ENCODE measurements at places on chromosomes 13 and 19. TPM values are rescaled to one million over a fixed set of nuclear protein-coding genes. Genes with fewer than 3 reads are reported as not detected.
A peak's percentile ranks its signal among the peaks of the same experiment; 100 is the strongest.

GRCh38 chr19:7874076-7874896, at the start of gene PRR36:
TSS of gene PRR36 (minus strand) at chr19:7874390. CDS start at chr19:7873689, 701 bp downstream.
- DNase-seq = no peak

DNA sequence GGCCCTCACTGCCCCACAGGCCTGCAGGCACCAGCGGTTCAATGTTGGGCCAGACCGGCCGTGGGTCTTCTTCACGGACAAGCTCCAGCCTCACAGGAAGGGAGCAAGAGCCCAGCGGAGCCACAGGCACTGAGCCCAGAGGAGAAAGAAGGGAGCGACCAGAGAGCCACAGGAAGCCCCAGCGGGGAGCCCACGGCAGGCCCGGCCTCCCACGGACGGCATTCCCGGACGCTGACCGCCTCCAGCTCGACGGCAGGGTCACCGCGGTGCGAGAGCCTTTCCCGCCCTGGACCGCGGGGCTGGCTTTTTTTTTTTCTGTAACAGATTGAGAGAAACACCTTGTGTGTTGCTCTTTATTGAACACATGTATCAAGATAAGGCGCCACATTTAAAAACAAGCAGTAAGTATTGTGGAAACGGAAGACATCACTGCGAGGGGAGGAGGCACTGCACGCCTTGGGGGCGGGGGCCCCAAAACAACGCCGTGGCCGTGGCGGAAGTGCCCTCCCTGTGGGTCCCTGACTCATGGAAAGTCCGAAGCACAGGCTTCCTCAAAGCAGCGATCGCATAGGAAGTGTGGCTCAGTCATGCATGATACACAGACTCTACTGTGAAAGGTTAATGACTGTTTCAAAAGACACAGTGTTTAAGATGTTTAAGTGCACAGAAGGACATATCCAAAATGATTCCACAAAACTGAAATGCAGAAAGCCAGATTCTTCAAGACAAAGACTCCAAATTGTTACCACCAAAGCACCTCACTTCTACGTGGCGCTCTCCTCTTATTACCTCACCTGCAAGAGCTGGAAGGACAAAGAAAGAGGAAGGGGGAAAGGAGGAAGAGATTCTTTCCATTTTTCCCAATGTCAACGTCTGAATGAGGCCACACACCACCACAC, 3.5 kb downstream of the RASA3 start:
- DNase-seq = peak; percentile 86

DNA sequence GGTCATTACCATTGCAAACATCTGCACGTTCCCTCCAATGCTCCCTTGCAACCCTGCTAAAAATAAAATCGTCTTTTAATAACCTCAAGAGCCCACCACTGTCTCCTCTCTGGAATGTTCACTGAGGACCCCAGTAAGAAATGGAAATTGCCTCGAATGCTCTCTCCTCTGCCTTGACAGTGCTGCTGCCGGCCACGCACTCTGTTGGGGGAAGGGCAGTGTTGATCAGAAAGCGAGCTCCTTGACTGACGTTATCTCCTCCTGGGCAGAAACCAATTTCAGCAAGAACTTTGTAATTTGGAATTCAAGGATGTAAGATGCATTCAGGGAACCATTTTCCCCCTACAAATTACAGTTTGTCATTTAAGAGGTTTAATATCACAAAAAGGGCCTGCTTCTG, 718.5 kb downstream of the UQCRFS1 start:
- DNase-seq = no peak

DNA sequence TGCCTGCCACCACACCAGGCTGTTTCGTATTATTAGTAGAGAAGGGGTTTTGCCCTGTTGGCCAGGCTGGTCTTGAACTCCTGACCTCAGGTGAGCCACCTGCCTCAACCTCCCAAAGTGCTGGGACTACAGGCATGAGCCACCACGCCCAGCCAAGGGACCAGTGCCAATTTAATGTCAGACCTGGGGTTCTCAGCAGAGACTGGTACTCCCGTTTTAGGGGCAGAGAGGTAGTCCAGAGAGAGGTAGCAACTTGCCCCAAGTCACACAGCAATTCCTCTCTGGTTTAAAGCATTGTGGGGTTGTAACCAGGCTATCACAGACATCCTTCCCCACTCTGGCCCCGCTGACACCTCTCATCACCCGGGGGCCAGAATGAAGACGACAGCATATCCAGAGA, 112.1 kb downstream of the PTPRS start:
- no peak for DNase-seq

GRCh38 chr19:31560086-31561060, 211.1 kb upstream of the TSHZ3 start:
- DNase-seq = no peak

- no peak for DNase-seq
These were observed 345.0 kb upstream of the SPRY2 start for GRCh38 chr13:80685942-80686341.

- no peak for DNase-seq
These were observed 24.9 kb downstream of the RCBTB2 start for GRCh38 chr13:48508011-48508410.

GRCh38 chr19:925526-926322, at the start of gene ARID3A:
TSS of gene ARID3A (plus strand) at chr19:926035. CDS start at chr19:929529, 3,494 bp downstream.
- peak; percentile 81 for DNase-seq

DNA sequence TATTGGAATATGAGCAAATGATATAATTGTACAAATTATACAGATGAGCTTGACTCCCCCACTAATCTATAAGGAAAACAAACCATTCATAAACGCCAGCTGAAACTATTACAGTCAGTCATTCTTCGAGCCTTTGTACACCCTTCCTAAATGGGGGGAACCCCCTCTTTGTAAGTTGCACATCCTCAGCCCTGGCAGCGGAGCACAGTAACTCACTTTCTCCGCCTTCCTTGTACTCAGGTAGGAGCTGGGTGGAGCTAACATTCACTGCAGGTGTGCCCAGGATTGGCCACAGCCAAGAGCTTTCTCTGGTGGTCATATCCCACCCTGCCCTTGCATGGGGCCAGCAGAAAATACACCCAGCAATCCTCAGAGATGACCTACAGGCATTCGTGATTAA, 28.6 kb downstream of the PIN1 start:
- DNase-seq = no peak

GRCh38 chr13:29743201-29743786, 107.1 kb downstream of the UBL3 start:
- no peak for DNase-seq

- DNase-seq = no peak
These were observed 3.0 kb upstream of the NCCRP1 start for GRCh38 chr19:39193803-39194202.

DNA sequence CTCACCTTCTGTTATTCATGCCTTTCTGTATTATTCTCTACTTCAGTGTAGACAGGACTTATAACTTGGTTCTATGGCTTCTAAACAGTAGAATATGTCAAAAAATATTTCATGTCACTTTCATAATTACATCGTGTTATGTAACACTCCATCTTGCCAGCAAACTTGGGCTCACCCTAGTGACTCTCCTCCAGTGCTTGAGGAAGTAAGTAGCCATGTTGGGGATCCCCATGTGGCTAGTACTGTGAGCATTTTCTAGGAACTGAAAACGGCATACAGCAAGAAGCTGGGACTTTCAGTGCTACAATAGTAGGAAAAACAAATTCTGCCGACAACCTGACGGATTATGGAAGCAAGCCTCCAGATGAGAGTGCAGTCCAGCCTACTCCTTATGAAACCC, 495.6 kb downstream of the SLITRK6 start:
- no peak for DNase-seq

DNA sequence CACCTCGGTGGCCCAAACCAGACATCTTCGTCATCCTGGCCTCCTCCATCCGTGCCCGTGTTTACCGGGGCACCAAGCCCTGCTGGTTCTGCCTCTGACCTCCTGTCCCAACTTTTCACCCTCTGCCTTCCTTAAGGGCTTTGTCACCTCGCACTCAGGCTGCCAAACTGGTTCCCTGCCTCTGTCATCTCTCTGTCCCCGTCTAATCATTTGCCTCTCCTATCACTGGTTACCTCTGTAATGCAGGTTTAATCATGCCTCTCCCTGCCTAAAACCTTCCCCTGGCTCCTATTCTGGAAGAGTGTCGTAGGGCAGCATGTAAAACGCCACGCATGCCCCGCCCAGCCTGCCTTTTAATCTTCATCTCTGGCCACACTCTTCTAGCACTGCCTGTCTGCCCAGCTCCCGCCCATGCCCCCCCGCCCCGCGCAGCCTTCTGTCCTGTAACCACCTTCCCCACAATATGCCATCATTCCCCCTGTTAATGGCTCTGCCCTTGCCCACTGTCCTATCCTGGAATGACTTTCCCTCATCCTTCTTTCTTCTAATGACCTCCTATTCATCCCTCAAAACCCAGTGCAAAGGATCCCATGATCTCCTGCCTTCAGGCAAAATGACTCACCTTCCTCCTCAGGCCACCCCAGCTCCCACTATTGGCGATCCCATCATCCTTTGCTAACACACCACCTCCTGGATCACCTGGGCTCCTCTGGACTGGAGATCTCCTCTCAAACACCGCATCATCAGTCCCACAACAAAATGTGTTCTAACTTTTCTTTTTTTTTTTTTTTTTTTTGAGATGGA, 66.7 kb downstream of the PEX11G start:
- DNase-seq = no peak

DNA sequence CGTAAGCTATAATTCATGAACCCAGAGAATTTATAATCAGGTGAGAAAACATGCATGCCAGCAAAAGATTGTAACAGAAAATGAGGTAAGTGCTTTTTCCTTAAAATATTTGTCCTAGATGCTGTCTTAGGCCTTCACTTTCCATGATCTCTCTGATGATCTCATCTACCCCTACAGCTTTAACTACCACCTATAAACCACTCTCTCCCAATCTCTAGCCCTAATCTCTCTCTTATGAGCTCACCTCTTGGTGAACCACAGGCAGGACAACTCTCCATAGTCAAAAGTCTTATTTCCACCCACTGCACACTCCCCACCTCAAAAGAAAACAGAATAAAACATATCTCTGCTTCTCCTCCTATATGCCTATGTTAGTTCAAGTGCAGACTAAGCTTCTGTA, 137.1 kb downstream of the SLC7A1 start:
- no peak for DNase-seq

DNA sequence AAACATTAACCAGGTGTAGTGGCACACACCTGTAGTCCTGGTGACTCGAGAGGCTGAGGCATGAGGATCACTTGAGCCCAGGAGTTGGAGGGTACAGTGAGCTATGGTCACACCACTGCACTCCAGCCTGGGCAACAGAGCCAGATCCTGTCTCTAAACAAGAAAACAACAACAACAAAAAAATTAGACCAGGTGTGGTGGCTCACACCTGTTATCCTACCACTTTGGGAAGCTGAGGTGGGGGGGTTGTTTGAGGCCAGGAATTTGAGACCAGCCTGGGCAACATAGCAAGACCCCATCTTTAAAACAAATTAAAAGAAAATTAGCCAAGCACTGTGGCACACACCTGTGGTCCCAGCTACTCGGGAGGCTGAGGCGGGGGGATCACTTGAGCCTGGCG, 20.8 kb upstream of the PTPRS start:
- DNase-seq = no peak

GRCh38 chr13:97214921-97215320, 7.2 kb upstream of the MBNL2 start:
- no peak for DNase-seq

GRCh38 chr13:78601874-78602560, 1.3 kb downstream of the POU4F1 start:
- no peak for DNase-seq

DNA sequence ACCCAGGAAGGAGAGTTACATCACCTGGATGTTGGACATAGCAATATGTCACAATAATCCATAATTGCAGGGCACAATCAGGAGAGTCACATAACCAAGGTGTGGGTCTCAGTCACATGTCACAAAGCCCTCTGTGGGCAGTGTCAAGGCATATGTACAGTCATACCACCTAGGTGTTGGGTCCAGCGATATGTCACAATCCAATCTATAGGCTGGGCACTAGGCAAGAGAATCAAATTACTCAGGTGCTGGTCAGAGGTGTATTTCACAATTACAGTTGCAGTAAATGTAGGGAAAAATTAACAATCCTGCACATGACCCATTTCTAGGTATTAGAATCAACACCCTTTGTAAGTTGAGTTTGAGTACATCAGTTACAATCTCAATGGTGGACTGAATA, 126.2 kb upstream of the ZNF91 start:
- DNase-seq = no peak

CASP14 gene
- not detected for total RNA-seq

OR7C1 gene
- not detected for total RNA-seq

NEK3 gene
- total RNA-seq = 6.2 TPM

ZNF497 gene
- 2.6 TPM for total RNA-seq

STK11 gene
- total RNA-seq = 73.1 TPM

ALKBH7 gene
- total RNA-seq = 33.9 TPM

BCL2L12 gene
- total RNA-seq = 69.6 TPM

C5AR1 gene
- total RNA-seq = 3.2 TPM

LMTK3 gene
- total RNA-seq = 9.5 TPM
